ENCODE measurements at places on chromosomes 6 and 20. TPM values are rescaled to one million over a fixed set of nuclear protein-coding genes. Genes with fewer than 3 reads are reported as not detected.

DNA sequence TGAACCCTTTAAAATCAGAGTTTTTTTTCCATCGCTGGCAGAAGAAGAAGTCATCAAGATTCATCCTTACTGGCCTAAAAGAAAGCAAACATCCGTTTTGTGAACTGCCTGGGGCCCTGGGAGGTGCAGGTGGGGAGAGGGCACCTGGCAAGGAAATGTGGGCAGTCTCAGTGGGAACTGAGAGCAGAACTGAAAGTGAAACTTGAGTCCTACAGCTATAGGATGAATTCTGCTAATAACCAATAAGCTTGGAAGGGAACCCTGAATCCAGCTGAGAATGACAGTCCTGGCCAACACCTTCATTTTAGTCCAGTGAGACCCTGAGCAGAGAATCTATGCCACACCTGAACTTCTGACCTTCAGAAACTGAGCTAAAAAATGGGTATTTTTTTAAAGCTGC is 130.1 kb upstream of the ASCC3 start:
- DNase-seq, result no peak

DNA sequence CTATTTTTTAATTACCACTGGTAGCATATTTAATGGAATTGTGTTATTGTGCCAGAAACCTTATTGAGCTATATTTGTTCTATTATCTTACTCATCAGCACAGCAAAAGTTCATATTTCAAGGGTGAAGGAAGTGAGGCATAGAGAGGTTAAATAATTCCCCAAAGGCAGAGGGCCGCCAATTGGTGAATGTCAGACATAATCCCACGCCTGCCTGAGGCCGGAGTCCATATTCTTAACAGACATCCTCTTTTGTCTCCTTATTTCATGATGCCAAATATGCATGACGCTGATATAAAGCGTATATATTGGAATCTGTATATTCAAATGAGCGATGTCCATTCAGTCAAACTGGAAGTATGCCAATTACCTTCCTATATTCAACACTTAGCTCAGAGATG is 505.0 kb upstream of the SLC35B3 start:
- no peak for DNase-seq

DNA sequence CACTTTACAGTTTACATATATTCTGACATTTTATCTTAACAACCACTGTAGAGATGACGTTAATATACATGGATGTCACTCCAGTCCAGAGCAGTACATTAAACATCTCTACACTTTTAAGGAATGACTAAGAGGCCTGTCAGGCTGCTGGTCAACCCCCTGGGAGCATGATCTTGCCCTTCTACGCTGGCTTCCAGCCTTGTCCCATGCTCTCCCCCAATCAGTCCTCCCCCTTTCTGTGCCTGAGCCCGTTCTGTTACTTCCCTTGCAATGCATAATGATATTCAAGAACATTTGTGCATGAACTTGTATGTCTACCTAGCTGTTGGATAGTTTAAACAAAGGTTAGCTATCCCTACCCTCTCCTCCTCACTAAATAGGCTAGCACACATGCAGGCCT is 40.5 kb upstream of the PLCB4 start:
- DNase-seq, result no peak

GRCh38 chr20:32984196-32984595 is 20.0 kb downstream of the SUN5 start:
- no peak for DNase-seq

- no peak for DNase-seq
Measured at GRCh38 chr6:156809034-156809433, 31.9 kb downstream of the ARID1B start.

- no peak for DNase-seq
Measured at GRCh38 chr6:42696526-42697267, 25.7 kb downstream of the PRPH2 start.

DNA sequence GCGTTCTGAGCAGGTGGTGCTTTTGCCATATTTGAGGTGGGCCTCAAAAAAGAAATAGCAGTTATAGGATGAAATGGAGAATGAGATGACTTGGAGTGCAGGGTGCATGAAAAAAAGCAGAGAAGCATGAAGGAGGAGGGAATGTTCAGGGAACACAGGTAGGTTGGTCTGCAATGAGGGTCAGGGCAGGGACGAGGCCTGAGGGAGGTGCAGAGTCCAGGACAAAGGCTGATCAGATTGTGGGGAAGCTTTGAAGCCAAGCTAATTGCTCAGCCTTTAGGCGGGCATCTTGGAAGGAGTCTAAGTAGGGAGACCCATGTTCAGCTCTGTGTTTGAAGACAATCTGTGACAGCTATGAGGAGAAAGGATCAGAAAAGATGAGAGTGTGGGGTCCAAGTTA is 12.0 kb downstream of the TRAM2 start:
- DNase-seq, result no peak

DNA sequence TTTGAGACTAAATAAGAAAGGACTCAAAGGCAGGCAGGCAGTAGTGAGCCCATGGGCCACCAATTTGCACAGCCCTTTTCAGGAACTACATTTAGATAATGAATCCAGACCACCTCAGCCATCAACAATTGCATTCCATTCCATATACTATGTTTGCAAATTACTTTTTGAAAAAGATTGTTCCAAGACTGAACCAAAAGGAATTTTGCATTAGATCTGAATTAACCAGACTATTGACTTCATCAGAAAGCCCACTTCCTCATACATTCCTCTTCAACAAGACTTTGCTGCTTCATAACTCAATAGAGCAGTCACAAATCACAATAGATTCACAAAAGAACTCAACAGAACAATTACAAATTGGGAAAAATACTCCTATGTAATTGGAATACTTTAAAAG is 229.1 kb downstream of the SIM1 start:
- no peak for DNase-seq

DNA sequence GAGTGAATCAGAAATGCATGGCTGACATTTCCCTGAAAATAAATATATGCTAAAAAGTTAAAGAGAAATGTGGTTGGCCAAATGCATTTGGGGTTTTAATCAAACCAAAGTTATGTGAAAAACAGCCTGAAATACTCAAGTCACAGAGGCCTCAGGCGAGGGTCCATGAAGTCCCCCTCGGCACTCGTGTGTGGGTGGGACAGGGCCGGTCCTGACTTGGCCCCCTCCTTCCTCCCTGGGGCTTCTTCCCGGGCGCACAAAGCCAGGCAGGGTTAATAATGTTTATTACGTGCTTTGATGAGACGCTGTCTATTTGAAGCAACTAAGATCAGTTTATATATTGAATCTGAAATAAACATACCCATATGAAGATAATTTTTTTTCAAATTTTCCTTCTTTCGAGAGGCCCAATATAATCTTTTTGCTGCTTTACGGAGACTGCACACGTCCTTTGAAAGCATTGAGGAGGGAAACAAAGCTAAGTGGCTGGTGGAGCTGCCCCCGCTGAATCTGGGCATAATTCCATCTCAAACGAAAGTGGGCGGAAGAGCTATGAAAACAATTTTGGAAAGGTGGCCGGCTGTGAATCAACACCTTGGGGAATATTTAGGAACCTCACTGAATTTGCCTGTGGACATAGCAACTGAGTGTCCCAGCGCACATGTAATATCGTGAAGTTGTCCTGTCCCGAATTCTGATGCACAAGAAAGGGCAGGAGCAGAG is 55.8 kb upstream of the SMOC2 start:
- DNase-seq, result no peak

- DNase-seq, result no peak
Measured at GRCh38 chr6:110541701-110542309, 65.4 kb upstream of the SLC22A16 start.

WFDC10B gene
- polyA plus RNA-seq, result not detected

TMEM244 gene
- not detected for polyA plus RNA-seq

CDH26 gene
- polyA plus RNA-seq, result 0.75 TPM

NRSN1 gene
- 0.15 TPM for polyA plus RNA-seq

NOTCH4 gene
- polyA plus RNA-seq, result 13.2 TPM
